WERI-Rb-1 (cell line): ENCODE measurements at places on chromosomes 5 and 9.

GRCh38 chr9:92704528-92704927 lies 34.6 kb upstream of the IPPK start:
- no peak for DNase-seq

DNA sequence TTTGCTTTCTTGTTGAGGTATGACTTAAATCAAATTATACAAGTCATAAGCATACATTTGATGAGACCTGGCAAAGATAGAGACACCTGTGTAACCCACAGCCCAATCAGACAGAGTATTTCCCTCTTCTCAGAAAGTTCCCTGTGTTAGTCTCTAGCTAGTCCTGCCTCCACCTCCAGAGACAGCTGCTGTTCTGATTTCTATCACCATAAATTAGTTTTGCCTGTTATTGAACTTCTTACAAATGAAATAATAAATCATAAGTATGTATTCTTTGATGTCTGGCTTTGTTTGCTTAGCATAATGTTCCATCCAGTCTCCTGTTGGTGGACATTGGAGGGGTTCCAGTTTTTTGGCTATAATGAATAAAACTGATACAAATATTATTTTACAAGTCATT lies 194.5 kb downstream of the ICE1 start:
- DNase-seq: no peak

DNA sequence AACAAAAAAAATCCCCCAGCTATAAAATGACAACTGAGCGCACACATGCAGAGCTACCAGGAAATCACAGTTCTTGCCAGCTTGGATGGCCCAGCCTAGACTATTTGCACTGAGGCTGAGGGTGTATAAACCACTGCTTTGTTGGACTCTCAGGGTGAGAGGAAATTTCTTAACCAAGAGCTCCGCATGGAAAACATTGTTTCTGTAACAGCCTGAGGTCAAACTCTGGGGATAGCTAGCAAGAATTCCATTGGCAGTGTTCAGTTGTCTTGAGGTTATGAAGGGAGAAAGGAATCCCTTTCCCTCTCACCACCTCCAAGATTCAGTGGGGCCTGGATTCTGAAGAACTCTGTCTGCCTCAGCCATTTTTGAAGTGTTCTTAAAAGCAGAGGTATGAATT lies 360.0 kb downstream of the OSTF1 start:
- DNase-seq: no peak

DNA sequence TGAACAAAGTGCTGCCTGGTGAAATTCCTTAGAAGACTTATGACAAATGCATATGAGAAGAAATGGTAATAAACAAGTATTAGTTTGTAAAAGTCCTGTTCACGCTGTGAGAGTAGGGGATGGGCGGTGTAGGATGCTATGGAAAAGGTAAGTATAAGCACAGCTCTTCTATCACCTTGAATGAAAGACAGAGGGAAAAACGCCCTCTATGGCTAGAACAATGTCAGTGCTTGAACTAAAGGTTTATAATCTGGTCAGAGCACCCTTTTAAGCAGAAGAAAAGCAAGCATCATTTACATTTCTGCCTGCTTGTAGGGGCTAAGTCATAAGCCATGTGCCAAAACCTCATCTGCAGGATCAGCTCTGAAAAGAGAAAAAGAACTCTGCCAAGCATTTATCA lies 115.2 kb downstream of the LHFPL2 start:
- no peak for DNase-seq

- no peak for DNase-seq
These were observed 208.6 kb upstream of the GDNF start for GRCh38 chr5:38048400-38048799.

DNA sequence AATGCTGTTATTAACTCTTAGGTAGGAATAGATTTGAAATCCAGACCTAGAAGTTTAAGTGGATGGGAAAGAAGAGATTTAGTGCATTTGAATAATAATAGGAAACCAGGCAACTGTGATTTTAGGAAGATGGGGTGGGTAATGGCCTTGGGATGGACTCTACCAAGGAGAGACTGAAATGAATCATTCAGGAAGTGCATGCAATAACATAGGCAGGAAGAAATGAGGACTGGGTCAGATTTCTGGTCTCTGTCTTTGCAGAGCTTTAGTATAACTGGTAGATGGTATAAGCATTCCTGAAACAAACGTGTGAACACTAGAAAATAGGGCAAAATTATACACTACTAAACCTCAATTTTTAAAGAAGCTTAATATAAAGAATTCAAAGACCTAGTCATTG lies 274.4 kb upstream of the CLINT1 start:
- DNase-seq: no peak

- no peak for DNase-seq
These were observed 39.0 kb downstream of the KIF4B start for GRCh38 chr5:155052532-155052931.

DNA sequence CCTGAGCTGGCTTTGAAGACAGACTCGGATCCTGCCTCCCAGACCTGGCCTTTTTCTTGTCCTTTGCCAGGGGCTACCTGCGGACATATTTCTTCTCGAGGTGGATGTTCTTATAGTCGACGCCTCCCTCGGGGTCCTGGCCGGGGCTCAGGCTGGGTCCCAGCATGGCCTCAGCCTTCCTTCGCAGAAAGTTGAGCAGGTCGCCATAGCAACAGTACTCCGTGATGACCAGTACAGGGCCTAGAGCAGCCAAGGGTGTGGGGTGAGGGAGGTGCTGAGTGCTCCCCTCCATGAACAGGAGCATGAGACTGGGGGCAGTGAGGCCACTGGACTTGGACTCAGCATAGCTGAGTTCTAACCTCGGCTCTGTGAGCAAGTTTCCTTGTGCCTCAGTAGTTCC lies 26.7 kb downstream of the CSF1R start:
- DNase-seq: no peak

- DNase-seq: peak; percentile 68
These were observed 8.6 kb upstream of the GLE1 start for GRCh38 chr9:128495804-128496417.

DNA sequence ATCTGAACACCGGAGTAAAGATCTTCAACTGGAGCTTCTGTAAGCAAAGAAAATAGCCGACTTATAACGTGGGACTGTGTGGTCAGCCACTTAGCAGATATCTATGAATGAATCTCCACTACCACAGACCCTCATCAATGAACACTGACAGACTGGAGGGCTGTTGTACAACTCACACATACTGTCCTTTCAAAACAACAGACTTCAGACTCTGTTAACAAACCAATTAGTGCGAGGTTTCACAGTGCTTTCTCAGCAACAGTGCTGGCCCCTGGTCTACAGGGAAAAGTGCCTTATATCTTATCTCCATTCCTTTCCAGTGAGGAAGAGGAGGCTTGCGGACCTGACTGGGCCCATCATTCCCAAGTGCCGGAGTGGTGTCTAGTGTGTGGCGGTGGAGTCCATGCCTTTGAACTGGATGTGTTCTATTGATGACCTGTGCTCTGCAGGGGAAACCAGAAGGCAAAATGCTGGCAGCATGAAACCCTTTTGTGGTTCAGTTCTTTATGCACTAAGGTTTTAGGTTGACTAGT lies 33.8 kb downstream of the TSTD2 start:
- DNase-seq: no peak

DNA sequence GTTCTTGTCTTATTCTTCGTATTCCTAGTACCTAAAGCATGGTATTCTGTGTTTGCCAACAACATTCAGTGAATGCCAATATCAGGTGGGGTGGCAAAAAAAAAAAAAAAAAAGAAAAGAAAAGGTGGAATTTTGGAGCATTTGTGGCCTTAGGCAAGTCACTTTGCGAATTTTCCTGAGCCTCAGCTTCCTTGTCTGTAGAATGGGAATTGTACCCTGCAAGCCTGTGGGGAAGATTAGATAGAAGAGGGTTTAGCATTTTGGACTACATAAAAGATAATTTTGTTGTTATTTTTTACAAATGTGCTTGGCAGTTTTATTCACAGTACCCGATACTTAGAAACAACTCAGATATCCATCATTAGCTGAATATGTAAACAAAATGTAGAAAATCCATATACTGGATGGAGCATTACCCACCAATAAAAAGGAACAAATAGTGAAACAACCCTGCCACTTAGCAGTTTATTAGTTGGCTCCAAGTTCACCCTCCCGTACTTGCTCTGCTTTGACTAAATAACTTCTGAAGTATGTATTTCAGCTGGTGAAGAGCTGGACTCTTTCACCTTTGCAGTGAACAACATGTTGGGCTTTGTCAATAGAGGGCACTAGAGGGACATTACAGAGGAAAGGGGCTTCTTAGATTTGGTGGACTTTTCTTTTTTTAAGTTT lies 13.6 kb downstream of the UBE2D2 start:
- DNase-seq: no peak

DNA sequence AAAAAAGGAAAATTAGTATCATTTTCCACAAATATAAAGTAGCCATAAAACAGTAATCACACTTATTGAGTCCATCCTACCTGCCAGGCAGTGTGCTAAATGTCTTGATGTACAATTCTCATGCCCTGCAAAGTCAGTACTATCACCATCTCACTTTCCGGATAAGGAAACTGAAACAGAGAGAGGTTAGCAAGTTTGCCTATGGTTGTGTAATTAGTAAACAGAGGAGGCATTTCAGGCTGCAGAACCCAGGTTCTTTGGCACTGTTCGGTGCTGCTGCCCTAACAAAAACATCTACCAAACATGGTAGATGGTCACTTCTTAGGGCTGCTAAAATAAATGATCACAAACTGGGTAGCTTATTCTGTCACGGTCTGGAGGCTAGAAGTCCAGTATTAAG lies 22.6 kb downstream of the PLAC8L1 start:
- no peak for DNase-seq

DNA sequence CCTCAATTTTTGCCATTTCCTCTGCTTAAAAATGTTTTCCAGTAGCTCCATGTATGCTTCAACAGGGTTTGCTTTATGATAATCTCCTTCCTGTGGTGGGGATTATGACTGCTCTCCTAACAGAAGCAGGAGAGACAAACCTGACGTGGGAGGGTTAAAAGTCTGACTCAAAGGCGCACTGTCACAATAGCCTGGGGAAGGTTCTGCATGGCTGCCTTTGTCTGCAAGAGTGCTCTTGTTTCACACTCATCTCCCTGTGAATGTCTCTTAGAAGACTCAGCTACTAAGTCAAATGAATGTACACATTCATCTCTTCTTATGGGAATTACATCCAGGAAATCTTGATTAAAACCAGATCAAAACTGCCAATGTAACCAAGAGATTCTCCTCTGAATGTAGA lies 90.9 kb upstream of the MTAP start:
- peak; percentile 39 for DNase-seq

DNA sequence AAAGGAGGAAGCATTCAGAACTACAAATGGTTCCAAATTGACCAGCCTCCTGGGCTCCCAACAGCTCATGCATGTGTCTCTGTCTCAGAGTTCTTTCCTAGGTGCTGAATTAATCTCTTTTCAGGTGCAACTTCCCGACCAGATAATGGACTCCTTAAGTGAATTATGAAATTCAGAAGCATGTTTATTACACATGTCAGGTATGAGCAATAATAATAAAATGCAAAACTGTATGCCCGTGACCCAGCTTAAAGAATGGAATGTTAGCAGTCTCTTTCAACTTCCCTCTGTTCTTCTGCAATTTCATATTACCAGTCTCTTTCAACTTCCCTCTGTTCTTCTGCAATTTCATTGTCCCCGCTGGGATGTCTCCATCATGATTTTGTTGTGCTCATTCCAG lies 60.4 kb downstream of the FBXL7 start:
- no peak for DNase-seq

- DNase-seq: peak; percentile 18
These were observed at the start of gene FST for GRCh38 chr5:53480416-53481158. Gene FST, plus strand, starts transcription at chr5:53480629. Its CDS starts 163 bp downstream, at chr5:53480792.

GRCh38 chr5:40909264-40909663 lies at the start of gene C7:
Gene C7, plus strand, starts transcription at chr5:40909497. Its CDS starts 114 bp downstream, at chr5:40909611.
- peak; percentile 11 for DNase-seq

DNA sequence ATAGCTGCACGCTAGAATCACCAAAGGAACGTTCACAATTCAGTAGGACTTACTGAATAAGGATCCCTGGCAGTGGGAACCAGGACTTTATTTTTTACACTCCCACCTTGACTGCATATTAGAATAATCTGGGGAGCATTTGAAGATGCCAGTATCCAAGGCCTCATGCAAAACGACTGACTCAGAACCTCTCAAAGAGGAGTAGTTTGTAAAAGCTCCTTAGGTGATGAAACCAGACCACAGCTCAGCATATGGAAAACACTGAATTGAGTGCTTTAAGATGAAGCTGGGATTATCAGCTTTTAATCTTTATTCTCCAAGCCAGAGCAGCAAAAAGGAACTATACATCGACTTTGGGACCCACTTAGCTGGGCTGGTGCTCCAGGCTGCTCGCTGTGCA lies 288.3 kb downstream of the MLLT3 start:
- DNase-seq: peak; percentile 33

DNA sequence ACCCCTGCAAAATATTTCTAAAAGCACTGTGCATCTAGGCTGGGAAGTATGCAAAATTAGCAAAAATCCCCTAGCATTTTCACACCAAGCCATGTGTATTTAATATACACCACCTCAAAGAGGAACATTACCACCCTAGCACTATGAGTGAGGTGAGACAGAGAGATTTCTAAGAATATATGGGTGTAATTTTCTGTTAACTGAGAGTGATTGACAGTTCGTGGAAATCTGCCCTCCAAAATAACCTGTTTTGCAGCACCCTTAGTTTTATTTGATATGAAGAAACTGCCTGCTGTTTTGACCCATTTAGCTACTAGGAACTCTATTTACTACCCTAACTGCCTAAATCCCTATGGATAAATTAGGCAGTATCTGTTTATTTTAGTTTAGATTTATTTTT lies 64.2 kb upstream of the CDKN2B start:
- DNase-seq: no peak

- DNase-seq: no peak
These were observed 99.6 kb downstream of the BASP1 start for GRCh38 chr5:17316970-17317459.

DNA sequence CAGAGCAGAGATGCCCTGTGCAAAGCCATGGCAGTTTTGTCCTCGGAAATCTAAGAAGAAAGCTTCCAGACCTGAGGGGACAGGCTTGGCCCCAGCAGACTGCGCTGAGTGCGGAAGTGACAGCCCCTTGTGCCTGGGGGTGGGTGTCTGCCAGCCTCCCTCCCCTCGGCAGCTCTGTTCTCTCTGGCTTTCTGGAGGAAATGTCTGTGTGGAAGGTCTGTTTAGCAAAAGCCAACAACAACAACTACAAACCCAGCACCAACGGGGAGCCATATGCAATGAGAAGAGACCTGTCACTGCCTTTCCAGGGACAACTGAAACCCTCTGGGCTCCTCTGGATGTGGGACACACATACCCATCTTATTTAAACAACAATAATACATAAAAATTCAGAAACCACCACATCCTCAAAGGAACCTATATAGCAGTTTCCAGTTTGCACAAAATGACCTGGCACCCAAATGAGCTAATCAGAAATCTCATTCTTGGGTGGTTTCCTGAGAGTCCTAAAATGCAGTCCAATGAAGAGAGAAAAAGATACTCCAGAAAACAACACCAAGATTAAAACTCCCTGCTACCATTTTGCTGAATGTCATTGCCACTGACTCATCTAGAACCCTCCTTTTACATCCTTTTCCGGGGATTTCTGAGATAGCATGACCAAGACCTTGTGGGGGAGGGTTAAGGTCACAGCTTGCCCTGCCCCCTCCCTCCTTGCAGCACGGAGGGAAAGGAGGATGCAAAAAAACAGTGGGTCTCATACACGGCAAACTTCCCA lies 97.7 kb downstream of the AK8 start:
- DNase-seq: no peak
